ENCODE measurements at places on chromosomes 3 and 15. TPM values are rescaled to one million over a fixed set of nuclear protein-coding genes. Genes with fewer than 3 reads are reported as not detected.

Gene DOCK3
- total RNA-seq, result under 0.01 TPM

Gene MUSTN1
- total RNA-seq, result not detected

Gene PPP1R14D
- not detected for total RNA-seq

Gene LXN
- total RNA-seq, result 75.5 TPM

Gene ITPKA
- total RNA-seq, result 15.6 TPM

Gene SLC28A2
- not detected for total RNA-seq

Gene BLOC1S6
- 40.7 TPM for total RNA-seq
